Skeletal muscle cell (primary cell): ENCODE measurements at places on chromosomes 4 and X.

DNA sequence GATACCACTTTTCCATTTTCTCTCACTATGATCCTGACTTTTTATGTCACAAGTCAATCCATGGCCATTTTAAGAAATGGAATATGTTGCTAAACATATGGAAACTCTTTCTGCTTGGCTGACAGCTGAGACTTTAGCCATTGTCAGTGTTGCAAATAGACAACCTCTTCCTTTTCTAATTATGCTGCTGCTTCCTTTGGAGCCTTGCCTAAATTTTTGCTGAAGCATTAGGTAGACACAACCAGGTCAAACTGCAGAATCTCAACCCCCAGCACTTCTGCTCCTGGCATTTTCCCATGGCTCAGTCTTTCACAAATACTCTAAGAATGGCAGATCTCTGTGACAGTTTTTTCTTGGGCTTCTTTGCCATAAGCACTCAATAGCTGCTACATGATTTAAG is 543.3 kb downstream of the GRID2 start:
- DNase-seq = no peak

DNA sequence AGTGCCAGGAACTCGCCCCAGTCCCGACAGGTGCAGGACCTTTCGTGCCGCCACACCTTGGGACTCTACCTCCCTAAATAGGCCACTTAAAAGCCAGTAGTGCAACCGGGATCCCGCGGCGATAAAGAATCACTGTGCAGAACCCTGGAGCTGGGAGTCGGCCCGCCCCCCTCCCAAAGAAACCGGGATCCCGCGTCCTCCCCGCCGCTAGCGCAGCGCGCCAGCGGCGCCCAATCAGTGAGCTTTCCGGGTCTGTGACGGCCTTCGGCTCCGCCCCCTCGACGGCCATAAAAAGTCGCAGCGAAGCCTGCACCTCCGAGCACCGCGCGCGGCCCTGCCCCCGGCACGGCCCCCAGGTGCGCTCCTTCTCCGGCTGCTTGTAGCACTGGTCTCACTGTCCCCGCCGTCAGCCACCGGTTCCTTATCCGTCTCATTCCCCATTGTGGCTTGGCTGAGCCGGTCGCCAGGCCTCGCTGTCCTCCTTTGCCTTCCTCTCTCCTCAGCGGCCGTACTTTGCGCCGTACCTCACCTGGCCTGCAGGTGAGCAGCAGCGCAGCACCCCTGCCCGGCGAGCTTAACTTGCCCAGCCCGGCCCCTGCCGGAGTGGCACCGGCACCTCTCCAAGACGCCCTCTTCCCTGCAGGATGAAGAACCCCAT is at the start of gene LRAT:
TSS of gene LRAT (plus strand) at position 318 of the 658 bp plus-strand sequence. CDS start at position 645, 327 bp downstream.
- no peak for DNase-seq

DNA sequence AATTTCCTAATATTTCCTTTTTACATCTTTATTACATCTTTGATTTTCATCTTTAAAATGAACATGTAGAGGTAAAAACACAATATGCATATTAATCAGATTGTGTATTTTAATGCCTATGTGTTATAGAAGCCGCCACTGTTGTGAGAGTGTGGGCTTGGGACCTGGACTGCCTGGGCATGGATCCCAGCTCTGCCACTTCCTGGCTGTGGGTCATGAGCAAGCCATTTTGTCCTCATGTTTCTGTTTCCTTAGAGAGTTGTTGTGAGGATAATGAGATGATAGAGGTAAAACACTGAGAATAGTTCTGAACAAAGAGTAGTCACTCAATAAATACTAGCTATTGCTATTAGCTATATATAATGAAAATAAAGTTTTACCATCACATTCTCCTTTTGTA is 38.4 kb upstream of the SCOC start:
- DNase-seq = no peak

GRCh38 chr4:111631215-111631999 is 513.8 kb upstream of the FAM241A start:
- no peak for DNase-seq

GRCh38 chrX:17032351-17032750 is 85.9 kb downstream of the REPS2 start:
- peak; percentile 68 for DNase-seq

GRCh38 chr4:6405397-6405706 is 67.1 kb downstream of the PPP2R2C start:
- DNase-seq = no peak

- DNase-seq = no peak
Measured at GRCh38 chrX:115260330-115260729, 26.4 kb upstream of the LRCH2 start.
